Naive B cell (primary cell): ENCODE measurements at places on chromosomes 6 and 20. TPM values are rescaled to one million over a fixed set of nuclear protein-coding genes. Genes with fewer than 3 reads are reported as not detected.

DNA sequence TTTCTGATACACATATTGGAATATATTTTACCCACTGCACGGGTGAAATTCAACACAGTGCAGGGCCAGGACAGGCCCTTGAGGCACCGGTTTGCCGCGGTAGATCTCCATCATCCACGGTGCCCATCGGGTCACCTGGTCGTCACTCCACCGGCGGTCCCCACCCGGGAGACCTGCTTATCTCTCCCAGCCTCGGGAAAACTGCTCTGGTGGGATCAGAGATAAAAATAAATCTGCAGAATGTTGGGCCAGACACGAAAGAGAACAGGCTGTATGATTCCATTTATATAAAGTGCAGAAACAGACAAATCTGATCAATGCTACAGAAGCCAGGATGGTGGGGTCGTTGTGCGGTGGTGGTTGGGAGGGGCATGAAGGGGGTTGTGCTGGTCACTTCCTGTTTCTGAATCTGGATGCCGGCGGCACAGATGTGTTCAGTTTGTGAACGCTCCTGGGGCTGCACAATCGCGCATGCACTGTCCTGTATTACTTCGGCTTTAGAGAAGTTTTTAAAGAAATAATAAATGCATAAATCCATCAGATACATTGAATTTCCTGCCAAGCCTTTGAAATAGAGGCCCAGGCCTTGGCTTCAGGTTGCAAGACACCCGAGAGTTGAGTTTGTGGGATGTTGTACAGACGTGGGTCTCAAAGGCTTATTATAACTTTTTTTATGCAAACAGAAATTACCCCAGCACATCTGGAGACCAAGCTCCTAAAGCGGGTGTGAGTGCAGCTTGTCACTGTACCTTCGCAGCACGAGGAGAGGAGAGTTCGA, 54.3 kb downstream of the ANKRD60 start:
- no peaks in the 10 kb centered on the region for H3K36me3 ChIP-seq
- peaks cover 15% of the 10 kb centered on the region for H3K4me1 ChIP-seq
- H3K27ac ChIP-seq = no peak overlapping the region
- H3K27me3 ChIP-seq = peaks cover 15% of the 10 kb centered on the region
- no peak for DNase-seq
- H3K4me3 ChIP-seq = no peak overlapping the region

DNA sequence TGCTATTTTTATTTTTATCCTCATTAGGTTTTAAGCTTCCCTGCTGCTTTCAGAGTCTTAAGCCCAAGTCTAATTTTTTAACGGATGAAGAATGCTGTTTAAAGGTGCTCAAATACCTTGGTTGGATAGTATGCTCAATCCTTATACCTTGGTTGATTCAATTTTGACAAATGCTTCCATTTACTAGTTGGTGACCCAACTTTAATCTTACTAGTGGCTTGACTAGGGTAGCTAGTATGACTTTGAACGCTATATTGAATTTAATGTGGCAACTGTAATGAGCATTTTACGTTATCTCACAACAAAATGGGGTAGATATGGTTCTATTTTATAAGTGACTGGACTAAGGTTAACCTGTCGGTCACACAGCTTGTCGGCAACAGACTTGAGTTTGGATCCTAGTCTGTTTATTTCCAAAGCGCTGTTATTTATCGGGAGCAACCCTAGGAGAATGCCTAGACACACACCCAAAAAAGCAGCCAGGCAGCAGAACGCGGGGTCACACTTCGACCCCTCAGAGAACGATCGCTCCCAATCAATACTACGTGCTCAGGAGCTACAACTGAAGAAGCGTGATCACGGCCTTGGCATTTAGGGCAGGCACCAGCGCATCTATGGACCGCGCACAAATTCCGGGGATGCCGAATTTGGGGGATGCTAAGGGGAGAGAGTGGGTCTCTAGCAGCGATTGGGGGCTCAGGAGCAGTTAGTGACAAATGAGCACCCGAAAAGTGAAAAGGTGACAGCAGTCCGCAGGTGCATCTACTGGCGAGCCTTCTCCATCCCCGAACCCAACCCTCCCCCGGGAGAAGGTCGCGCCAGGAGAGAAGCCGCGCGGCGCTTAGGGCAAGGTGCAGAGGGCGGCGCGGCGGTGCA, 586 bp upstream of the ALDH5A1 start:
- H3K36me3 ChIP-seq = peaks cover 13% of the 10 kb centered on the region
- no peak for DNase-seq
- H3K4me3 ChIP-seq = peak overlapping the region; percentile 93
- H3K27me3 ChIP-seq = no peaks in the 10 kb centered on the region
- peaks cover 30% of the 10 kb centered on the region for H3K4me1 ChIP-seq

GRCh38 chr20:35368666-35369423, 42.9 kb downstream of the UQCC1 start:
- H3K27ac ChIP-seq = no peak overlapping the region
- peaks cover 9% of the 10 kb centered on the region for H3K36me3 ChIP-seq
- H3K27me3 ChIP-seq = no peaks in the 10 kb centered on the region
- no peak overlapping the region for H3K4me3 ChIP-seq
- H3K4me1 ChIP-seq = no peaks in the 10 kb centered on the region

Gene MUC21
- not detected for polyA plus RNA-seq
